ENCODE measurements at places on chromosomes 12 and 14.

GRCh38 chr14:87133073-87133801 is 859.7 kb downstream of the GALC start:
- no peak overlapping the region for H3K27ac ChIP-seq
- H3K4me1 ChIP-seq: no peaks in the 10 kb centered on the region
- H3K27me3 ChIP-seq: no peaks in the 10 kb centered on the region

- no peaks in the 10 kb centered on the region for H3K4me1 ChIP-seq
- H3K27ac ChIP-seq: no peak overlapping the region
- no peak overlapping the region for H3K4me3 ChIP-seq
- no peaks in the 10 kb centered on the region for H3K27me3 ChIP-seq
Observed at GRCh38 chr12:115209230-115209629, 525.3 kb upstream of the TBX3 start.

DNA sequence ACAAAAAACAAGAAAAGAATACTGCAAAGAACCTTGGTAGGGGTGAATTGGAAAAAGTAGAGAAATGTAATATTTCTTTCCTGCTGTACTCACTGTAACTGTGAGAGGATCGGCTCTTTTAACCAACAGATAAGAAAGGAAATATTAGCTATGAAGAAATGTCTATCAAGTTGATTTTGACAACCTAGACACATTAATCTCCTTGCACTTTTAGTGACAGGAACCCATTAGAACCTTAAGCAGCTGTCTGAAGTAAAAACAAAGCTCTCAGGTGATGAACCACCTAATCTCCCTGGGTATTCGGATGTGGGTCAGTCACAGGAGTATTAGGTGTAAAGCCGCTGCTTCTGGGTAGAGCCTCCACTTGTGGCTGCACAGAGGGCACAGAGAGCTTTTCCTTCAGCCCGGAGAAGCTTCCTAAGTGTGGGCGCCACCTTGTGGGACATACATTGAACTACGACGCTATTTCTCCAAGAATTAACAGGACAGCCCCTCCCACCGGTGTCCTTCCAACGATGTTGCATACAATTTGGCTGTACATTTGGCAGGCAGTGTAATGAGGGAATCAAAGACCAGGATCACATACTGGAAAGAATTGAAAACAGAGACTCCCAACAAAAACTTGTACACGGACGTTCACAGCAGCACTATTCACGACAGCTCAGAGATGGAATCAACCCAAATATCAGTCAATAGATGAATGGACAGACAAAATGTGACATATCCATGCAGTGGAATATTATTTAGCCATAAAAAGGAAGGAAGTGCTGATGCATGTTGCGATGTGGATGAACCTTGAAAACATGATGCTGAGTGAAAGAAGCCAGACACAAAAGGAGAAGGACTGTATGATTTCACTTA is 28.9 kb upstream of the MAPKAPK5 start:
- no peak overlapping the region for H3K4me3 ChIP-seq
- no peaks in the 10 kb centered on the region for H3K27me3 ChIP-seq

DNA sequence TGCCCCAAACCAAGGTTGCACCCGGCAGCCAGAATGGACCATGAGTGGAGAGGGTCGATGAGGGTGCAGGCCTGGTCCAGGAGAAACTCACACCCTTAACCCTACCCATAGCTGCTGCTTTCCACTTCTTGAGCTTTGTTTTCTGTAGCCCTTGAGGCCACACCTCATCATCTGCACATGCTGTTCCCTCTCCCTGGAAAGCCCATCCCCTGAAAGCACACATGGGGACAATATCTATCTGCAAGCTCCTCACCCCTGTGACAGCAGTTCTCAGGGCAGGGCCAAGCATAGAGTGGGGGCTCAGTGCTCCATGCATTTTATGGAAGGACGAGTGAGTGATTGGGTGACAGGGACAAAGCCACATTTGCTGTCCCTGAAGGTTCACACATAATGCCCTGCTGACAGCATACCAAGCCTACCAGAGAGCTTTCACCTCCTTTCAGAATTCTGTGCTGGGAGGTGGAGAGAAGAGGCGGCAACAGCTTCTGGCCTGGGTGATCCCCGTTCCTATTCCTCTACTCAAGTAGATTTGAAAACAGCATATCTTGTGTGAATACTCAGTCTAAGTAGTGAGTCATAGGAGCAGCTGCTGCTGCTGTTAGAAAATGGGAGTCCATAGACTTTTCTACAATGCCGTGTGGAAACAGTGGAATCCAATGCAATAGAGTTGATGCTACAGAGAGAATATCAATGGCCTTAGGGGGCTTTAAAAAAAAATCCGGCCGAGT is 44.6 kb downstream of the SRGAP1 start:
- H3K27ac ChIP-seq: no peak overlapping the region
- H3K27me3 ChIP-seq: peaks cover 2% of the 10 kb centered on the region
- no peaks in the 10 kb centered on the region for H3K4me1 ChIP-seq

GRCh38 chr14:87179936-87180335 is 813.0 kb downstream of the GALC start:
- no peak for DNase-seq
- no peak overlapping the region for H3K27ac ChIP-seq
- H3K4me1 ChIP-seq: no peaks in the 10 kb centered on the region
- no peaks in the 10 kb centered on the region for H3K27me3 ChIP-seq

DNA sequence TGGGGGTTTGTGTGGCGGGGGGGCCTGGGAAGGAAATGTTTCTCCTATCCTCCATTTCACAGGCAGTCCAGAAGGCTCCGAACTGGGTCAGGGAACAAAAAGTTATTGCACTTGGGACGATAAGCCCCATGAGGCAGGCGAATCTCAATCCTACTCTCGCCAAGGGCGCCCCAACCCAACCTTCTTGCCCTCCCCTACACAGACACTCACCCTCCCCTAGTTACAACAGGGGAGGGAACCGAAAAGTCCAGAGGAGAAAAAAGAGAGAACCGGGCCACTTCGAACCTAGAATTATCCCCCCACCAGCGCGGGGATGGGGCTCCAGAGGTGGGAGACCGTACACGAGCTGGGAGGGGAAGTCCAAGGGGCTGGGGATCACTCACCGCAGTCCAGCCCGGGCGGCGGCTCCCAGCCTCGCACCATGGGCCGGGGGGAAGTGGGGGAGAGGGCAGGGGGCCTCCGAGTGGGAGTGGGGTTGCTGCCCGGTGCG is 357 bp downstream of the HOMEZ start:
- H3K27ac ChIP-seq: peak overlapping the region; percentile 72
- no peaks in the 10 kb centered on the region for H3K36me3 ChIP-seq
- H3K4me1 ChIP-seq: peaks cover 6% of the 10 kb centered on the region
- peak overlapping the region; percentile 81 for H3K4me3 ChIP-seq

GRCh38 chr12:80697270-80697887 is 10.1 kb upstream of the MYF6 start:
- no peak for DNase-seq
- H3K4me3 ChIP-seq: no peak overlapping the region
- H3K36me3 ChIP-seq: no peaks in the 10 kb centered on the region
- no peaks in the 10 kb centered on the region for H3K27me3 ChIP-seq

GRCh38 chr14:90276646-90277367 is 20.5 kb downstream of the PSMC1 start:
- H3K36me3 ChIP-seq: peaks cover 37% of the 10 kb centered on the region
- no peak overlapping the region for H3K27ac ChIP-seq
- H3K27me3 ChIP-seq: no peaks in the 10 kb centered on the region
- DNase-seq: no peak
- H3K4me3 ChIP-seq: no peak overlapping the region

GRCh38 chr14:96237641-96238040 is 18.4 kb upstream of the BDKRB1 start:
- DNase-seq: no peak
- no peaks in the 10 kb centered on the region for H3K27me3 ChIP-seq
- H3K4me3 ChIP-seq: no peak overlapping the region
- H3K4me1 ChIP-seq: no peaks in the 10 kb centered on the region

DNA sequence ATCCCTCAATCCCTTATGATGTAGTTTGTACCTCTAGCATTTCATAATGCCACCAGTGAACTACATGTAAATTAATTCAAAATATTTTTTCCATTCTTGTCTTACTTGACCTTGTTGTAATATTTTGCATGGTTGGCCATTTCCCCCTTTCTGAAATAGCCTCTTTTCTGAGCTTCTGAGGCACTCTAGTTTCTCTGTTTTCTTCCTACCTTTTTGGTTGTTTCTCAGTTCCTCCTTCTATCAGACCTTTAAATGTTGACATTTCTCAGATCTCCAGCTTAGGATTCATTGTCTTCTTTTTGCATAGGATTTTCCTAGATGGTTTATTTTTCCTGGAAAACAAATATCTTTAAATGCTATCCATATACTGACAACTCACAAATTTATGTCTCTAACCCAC is 9.8 kb upstream of the RMST start:
- no peak for DNase-seq
- no peak overlapping the region for H3K27ac ChIP-seq
- H3K27me3 ChIP-seq: no peaks in the 10 kb centered on the region
- no peaks in the 10 kb centered on the region for H3K36me3 ChIP-seq
- no peak overlapping the region for H3K4me3 ChIP-seq

DNA sequence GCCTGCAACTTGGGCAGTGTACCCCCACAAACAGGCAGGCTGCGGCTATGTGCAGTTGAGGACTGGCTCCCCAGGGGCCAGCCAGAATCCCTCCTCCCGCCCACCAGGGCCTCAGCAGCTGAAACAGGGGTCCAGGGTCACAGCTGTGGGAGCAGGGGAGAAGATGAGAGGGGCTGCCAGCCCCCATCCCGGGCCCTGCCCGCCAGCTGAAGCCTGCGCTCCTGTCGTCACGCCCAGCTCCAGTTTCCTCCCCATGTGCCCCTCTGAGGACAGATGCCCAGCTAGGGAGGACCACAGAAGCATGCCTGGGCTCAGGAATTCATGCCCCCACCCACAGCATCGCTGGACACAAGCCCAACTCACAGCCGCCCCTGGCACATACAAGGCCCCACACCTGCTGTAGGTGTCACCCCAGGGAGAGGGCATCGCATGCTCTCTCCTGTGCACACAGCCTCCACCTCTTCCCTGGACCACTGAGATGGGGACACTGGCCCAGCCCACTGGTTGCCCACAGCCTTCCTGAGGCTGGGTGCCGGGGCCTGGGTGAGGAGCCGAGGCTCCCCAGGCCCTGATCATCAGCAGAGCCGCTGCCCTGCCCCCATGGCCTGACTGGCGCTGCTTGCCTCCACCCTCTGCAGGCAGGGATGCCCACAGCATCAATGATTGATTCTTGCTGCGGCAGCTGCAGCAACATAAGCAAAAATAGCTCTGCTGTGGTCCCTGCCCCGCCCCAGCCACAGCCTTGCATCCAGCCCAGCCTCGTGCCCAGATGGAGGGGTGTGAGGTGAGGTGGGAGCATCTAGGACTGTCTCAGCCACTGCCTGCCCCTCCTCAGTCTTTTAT is 3.7 kb upstream of the CLBA1 start:
- peaks cover 11% of the 10 kb centered on the region for H3K27me3 ChIP-seq
- DNase-seq: no peak
- no peak overlapping the region for H3K27ac ChIP-seq
- H3K4me3 ChIP-seq: no peak overlapping the region

- no peaks in the 10 kb centered on the region for H3K36me3 ChIP-seq
- no peaks in the 10 kb centered on the region for H3K27me3 ChIP-seq
- peak; percentile 95 for DNase-seq
- peak overlapping the region; percentile 96 for H3K27ac ChIP-seq
- H3K4me3 ChIP-seq: peak overlapping the region; percentile 96
Observed at GRCh38 chr12:54358945-54359761, 5.1 kb downstream of the GPR84 start.

DNA sequence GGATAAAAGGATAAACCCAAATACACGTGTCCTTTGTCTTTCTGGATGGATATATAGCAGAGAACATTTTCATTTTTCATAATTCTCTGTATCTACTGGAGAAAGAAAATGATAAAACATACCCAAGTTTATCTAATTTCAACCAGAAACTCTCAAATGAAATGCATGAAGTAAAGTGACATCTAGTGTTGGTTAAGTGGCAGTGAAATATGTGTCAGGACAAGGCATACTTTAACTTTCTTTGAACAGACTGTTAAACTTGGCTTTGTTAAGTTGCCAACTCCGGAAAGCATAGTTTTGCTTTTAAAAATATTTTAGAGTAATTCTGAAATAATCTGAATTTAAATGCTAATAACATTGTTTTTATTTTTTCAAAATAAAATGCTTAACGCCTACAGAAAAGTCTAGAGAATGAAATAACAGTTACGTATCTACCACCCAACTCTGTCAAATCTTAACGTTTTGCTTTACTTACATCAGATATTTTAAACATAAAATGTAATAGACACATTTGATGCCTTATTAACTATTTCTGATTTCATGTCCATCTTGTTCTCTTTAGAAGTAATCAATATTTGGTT is 25.2 kb upstream of the NTN4 start:
- H3K4me1 ChIP-seq: no peaks in the 10 kb centered on the region
- no peak overlapping the region for H3K4me3 ChIP-seq
- no peaks in the 10 kb centered on the region for H3K36me3 ChIP-seq

- H3K36me3 ChIP-seq: no peaks in the 10 kb centered on the region
- H3K27ac ChIP-seq: no peak overlapping the region
- DNase-seq: no peak
- H3K4me1 ChIP-seq: peaks cover 9% of the 10 kb centered on the region
- H3K27me3 ChIP-seq: no peaks in the 10 kb centered on the region
Observed at GRCh38 chr12:96350982-96351381, 49.3 kb downstream of the CDK17 start.

- H3K4me3 ChIP-seq: no peak overlapping the region
- H3K27me3 ChIP-seq: no peaks in the 10 kb centered on the region
- no peak overlapping the region for H3K27ac ChIP-seq
- H3K36me3 ChIP-seq: no peaks in the 10 kb centered on the region
- DNase-seq: no peak
- no peaks in the 10 kb centered on the region for H3K4me1 ChIP-seq
Observed at GRCh38 chr12:272942-273341, 10.3 kb upstream of the SLC6A13 start.

GRCh38 chr12:8661016-8661415 is 1.6 kb downstream of the MFAP5 start:
- H3K36me3 ChIP-seq: no peaks in the 10 kb centered on the region
- no peaks in the 10 kb centered on the region for H3K27me3 ChIP-seq
- no peak overlapping the region for H3K27ac ChIP-seq
- no peak for DNase-seq
- H3K4me3 ChIP-seq: no peak overlapping the region

DNA sequence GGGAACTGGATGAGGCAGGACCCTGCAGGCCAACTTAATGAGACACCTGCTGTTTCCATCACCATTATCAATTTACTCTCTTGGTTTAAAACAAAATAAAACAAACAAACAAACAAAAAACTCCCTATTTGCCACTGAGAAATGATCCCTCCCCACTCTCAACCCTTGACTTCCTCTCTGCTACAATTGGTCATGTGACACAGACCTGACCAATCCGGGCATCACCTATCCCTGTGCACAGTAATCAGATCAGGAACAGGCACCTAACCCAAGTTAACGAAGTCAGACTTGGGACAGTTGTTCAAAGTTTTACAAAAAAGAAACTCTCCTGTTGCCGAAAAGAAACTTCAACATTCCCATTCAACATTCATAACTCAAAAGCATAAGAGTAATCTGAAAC is 58.4 kb downstream of the NELL2 start:
- DNase-seq: no peak
- H3K27ac ChIP-seq: no peak overlapping the region
- no peaks in the 10 kb centered on the region for H3K36me3 ChIP-seq

All from effector memory CD4-positive, alpha-beta T cell (primary cell).